ENCODE measurements at places on chromosomes 7 and 10. TPM values are rescaled to one million over a fixed set of nuclear protein-coding genes. Genes with fewer than 3 reads are reported as not detected.

GRCh38 chr7:30080818-30081217, 52.6 kb downstream of the PLEKHA8 start:
- no peak for DNase-seq

DNA sequence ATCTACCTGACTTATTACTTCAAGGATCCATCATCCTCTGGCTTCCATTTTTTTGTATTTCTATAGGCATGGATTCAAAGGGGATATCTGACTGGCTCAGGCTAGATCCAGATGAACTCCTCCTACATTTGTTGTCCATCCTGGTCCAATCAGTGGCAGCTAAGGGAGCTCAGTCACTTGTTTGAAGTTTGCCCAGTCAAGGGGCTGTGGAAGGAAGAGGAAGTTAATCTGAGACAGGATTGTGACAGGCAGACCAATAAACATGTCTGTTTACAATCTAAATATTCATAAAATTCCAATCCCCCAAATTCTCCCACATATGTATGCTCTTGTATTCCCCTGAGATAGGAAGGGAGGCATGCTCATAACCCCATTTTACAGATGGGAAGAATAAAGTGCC, 48.7 kb downstream of the CAV1 start:
- no peak for DNase-seq

ANK3 gene
- 22.5 TPM for total RNA-seq

EN2 gene
- 0.09 TPM for total RNA-seq

Data from omental fat pad (tissue), 4 donors.